ENCODE measurements at places on chromosomes 4 and X.

DNA sequence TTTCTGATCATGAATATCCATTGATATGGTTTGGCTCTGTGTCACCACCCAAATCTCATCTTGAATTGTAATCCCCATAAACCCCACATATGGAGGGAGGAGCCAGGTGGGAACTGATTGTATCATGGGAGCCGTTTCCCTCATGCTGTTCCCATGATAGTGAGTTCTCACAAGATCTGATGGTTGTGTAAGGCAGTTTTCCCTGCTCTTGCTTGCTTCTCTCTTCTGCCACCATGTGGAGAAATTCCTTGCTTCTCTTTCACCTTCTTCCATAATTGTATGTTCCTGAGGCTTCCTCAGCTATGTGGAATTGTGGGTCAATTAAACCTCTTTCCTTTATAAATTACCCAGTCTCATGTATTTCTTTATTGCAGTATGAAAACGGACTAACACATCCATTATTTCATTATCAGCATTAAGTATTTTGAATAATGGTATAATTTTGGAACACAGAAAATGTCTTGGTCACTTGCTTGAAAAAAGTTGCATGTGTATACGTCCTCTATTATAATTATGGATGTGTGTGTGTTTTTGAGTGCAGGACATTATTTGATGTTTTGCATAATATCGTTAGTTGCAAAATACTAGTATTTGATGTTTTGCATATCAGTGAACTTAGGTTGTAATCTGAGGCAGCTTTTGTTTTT is 334.6 kb downstream of the PCDH10 start:
- no peak for DNase-seq

DNA sequence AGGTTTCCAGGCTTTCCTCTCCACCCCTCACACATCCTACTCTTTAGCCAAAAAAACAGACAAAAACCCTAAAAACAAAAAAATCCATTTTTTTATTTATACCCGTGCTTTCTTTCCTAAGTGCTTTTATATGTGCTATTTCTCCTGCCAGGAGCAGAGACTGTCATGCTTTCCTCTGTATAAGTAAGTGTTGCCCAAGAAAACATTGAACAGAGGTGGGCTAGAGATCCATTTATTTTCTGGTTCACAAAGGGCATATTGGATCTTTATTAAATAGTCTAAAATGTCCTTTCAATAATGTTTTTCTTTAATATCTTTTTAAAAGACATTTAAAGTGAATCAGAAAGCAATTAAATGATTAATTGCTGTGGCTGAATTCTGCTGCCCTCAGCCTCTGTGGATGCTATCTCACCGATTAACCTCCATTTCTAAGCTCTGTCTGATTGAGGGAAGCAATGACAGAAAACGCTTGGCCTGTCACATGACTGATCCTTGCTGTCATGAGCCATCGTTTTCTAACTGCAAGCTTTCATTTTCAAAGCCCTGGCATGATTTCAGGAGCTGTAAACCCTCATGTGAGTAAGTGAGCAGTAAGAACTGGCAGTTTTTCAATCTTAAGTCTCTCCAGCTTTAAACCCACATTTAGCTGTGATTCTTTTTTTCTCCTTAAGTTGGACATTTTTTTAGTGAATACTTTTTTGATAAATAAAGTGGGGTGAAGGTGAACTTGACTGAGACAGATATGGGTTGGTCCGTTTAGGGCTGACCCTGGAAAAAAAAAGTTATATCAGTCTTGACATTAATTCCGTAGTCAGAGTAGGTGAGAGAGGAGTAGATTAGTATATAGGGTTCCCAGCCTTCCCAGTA is 180.7 kb upstream of the PGRMC2 start:
- no peak for DNase-seq

- DNase-seq: no peak
These were observed 154.2 kb upstream of the FAM9B start for GRCh38 chrX:9188117-9188516.

DNA sequence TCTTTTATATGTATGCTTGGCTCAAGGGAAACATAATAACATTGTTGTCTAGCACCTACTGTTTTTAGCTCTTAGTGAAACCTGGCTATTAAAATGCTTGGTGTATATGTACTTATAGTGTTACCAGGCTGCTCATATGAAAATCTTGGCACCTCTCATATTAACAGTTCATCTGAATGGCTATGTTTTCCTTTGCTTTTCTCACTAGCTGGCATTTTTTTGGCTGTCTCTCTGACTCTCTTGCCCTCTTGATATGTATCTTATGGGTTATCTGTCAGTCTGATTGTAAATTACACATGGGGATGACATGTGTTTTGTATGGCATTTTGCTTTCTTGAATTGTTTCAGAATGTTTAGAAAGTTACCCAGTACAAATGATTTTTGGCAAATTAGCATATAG is 158.0 kb downstream of the ARHGAP24 start:
- DNase-seq: no peak

GRCh38 chr4:71456841-71457240 is 118.0 kb downstream of the SLC4A4 start:
- peak; percentile 9 for DNase-seq

GRCh38 chrX:136961594-136962135 is 72.1 kb downstream of the GPR101 start:
- DNase-seq: no peak

DNA sequence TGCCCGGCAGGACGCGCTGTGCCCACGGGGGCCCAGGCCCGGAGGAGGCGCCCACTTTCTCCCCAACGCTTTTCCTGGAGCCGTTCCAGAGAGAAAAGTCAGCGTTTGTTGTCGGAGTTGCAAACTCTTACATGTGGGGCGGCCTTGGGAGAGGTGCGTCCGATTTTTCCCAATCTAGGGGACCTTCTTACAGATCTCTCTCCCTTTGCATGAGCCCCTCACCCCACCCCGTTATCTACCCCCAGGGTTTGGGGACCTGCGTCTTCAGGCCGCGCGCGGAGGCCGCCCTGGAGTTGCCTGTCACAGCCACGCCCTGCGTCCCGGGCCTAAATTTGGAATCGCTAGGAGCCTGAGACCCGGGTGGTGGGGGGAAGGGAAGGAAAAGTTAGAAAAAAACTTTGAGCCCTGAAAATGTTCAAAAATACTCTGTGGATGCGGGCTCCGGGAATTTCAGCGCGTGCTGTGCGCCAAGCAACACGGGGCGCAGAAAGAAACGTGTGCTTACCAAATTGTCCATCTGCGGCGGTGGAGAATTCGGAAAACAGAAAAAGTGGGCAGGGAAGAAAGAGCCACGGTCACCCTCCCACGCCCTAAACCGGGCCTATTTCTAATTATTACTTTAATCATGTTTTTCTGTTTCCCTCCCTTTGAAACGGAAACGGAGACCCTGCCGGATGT is 587 bp downstream of the CD99 start:
- DNase-seq: no peak

- DNase-seq: no peak
These were observed 6.7 kb upstream of the KIT start for GRCh38 chr4:54651050-54651449.

Measured in nucleus accumbens (tissue), 56 donors.